ENCODE measurements at places on chromosomes 5 and 9. TPM values are rescaled to one million over a fixed set of nuclear protein-coding genes. Genes with fewer than 3 reads are reported as not detected.

- peak; percentile 71 for DNase-seq
These were observed 18.8 kb downstream of the SMIM32 start for GRCh38 chr5:136174021-136174659.

The IFNA21 gene
- total RNA-seq = not detected

DNA sequence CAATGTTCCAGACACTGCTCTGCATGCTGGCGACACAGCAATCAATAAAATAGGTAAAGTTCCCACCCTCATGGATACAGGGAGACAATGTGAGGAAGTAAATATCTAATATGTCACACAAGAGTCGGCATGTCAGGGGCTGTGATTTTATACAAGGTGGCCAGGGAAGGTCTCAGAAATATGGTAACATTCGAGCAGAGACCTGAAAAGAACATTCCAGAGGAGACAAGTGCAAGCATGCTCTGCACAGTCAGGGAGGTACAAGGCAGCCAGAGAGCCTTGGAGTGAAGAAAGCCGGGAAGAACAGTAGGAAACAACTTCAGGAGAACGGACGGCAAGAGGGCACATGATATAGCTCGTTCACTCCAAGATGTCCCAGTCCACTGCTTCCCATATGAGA lies 89.2 kb upstream of the ZNF462 start:
- DNase-seq = peak; percentile 89

GRCh38 chr5:1511651-1512540 lies 11.9 kb downstream of the LPCAT1 start:
- peak; percentile 52 for DNase-seq

DNA sequence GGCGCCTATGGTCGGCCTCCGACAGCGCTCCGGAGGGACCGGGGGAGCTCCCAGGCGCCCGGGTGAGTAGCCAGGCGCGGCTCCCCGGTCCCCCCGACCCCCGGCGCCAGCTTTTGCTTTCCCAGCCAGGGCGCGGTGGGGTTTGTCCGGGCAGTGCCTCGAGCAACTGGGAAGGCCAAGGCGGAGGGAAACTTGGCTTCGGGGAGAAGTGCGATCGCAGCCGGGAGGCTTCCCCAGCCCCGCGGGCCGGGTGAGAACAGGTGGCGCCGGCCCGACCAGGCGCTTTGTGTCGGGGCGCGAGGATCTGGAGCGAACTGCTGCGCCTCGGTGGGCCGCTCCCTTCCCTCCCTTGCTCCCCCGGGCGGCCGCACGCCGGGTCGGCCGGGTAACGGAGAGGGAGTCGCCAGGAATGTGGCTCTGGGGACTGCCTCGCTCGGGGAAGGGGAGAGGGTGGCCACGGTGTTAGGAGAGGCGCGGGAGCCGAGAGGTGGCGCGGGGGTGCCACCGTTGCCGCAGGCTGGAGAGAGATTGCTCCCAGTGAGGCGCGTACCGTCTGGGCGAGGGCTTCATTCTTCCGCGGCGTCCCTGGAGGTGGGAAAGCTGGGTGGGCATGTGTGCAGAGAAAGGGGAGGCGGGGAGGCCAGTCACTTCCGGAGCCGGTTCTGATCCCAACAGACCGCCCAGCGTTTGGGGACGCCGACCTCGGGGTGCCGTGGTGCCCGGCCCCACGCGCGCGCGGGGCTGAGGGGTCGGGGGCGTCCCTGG lies 561 bp downstream of the DAPK1 start:
- DNase-seq = no peak

GRCh38 chr9:120846251-120846889 lies 3.6 kb upstream of the PSMD5 start:
- DNase-seq = no peak

DNA sequence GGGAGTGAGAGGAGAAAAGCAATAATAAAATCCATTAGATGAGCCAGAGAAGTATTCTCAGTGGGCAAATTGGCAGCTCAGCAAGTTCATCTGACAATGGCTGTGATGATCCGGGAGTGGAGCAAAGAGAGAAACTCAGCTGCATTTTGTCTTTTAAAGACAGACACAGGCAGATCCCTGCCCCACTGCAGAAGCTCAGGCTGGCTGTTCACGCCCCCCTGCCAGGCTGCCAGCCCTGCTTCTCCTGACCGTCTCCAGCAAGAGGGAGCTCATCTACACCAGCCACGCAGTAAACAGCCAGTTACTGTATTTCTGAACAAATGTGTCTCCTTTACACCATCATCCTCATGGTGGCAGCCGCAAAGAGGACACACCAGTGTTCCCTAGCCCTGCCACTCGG lies 114.3 kb upstream of the SARDH start:
- no peak for DNase-seq

- DNase-seq = no peak
These were observed 18.5 kb upstream of the EXOC3 start for GRCh38 chr5:424301-425110.

DNA sequence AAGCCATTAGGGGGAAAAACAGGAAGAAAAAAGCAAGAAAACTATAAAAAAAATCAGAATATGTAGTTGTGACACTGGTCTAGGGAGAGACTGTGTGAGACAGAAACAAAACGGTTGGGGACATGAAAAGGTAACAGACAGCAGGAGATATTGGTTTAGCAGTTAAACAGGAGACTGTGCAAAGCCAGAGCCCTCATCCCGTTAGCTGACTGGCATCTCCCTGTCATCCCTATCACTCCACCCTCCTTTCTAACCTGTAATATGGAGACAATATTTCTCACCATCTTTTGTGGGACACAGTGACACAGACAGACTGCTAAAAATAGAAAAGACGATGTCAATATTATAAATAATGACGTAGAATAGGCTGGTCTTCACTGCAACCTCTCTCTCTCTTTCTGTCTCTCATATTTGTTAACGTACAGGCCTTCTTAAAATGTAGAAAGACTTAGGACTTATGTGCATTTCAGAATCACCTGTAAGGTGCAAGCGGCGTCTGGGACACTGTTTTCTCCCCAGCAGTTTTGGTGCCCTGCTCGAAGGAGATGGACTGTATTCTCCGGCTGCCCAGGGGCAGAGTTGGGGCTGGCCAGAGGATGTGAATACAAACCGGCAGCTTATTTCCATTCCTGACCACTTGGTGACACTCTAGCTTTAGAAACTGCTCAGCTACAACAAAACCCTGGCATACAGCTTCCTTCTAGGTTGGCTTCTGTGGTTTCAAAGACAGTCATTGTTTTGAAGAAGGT lies 190.6 kb downstream of the MAT2B start:
- peak; percentile 67 for DNase-seq

The ADRA1B gene
- total RNA-seq = under 0.01 TPM

- peak; percentile 32 for DNase-seq
These were observed 167.7 kb downstream of the CCDC192 start for GRCh38 chr5:127870914-127871313.

- peak; percentile 1 for DNase-seq
These were observed 632.4 kb upstream of the TYRP1 start for GRCh38 chr9:12060811-12061210.

The CMYA5 gene
- total RNA-seq = 0.77 TPM

The BARX1 gene
- 0.13 TPM for total RNA-seq

DNA sequence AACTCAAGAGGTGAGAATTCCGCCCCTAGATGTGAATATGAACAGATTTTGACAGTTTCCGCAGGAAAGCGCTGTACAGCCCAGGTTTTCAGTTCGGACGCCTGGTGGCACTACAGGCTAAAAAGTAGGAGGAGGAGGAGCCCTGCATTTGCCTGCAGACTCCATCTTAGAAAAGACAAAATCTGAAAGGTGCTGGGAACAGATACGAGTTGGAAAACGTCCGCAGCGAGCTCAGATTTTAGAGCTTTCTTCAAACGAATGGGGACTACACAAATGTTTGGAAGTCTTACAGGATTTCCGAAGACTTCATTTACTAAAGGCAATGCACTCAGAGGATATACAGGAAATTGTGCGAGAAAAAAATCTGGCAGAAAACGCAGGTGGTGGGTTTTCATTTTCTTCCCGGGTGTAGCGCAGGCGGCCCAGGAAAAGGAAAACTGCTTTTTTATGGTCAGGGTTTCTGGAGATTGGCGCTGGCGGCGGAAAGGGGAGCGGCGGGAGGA lies 9.9 kb upstream of the PCDHB2 start:
- peak; percentile 46 for DNase-seq

The RASGRF2 gene
- 0.26 TPM for total RNA-seq

The MLANA gene
- not detected for total RNA-seq

GRCh38 chr5:128074953-128075352 lies 8.6 kb upstream of the SLC12A2 start:
- no peak for DNase-seq

The PAPPA gene
- total RNA-seq = 1.3 TPM

The FOXD4L3 gene
- total RNA-seq = not detected

- peak; percentile 35 for DNase-seq
These were observed 7.2 kb downstream of the GAPT start for GRCh38 chr5:58498340-58498942.

The GDA gene
- total RNA-seq = 1.8 TPM

GRCh38 chr5:139668064-139668880 lies 20.1 kb downstream of the CXXC5 start:
- DNase-seq = peak; percentile 35

The ORM2 gene
- total RNA-seq = not detected

The TAF11L5 gene
- total RNA-seq = not detected

GRCh38 chr9:97502984-97503861 lies 1.8 kb downstream of the TMOD1 start:
- DNase-seq = no peak

GRCh38 chr5:61347080-61347479 lies 15.0 kb downstream of the ZSWIM6 start:
- no peak for DNase-seq

The COL23A1 gene
- 0.13 TPM for total RNA-seq

- no peak for DNase-seq
These were observed 424.3 kb upstream of the DMAC1 start for GRCh38 chr9:8223861-8224260.

- no peak for DNase-seq
These were observed 1.3 kb upstream of the PTPDC1 start for GRCh38 chr9:94082956-94083355.

The CDH6 gene
- 0.13 TPM for total RNA-seq

- DNase-seq = peak; percentile 23
These were observed 462 bp downstream of the NUDCD2 start for GRCh38 chr5:163459462-163459818.

GRCh38 chr9:16575986-16576245 lies 294.6 kb downstream of the BNC2 start:
- DNase-seq = no peak
